Renal pelvis (tissue), 12 donors: ENCODE measurements at places on chromosomes 4 and X.

GRCh38 chrX:68416592-68416991 is 16.7 kb downstream of the OPHN1 start:
- no peak for DNase-seq

GRCh38 chr4:156113138-156113765 is 159.6 kb upstream of the CTSO start:
- DNase-seq, result no peak

DNA sequence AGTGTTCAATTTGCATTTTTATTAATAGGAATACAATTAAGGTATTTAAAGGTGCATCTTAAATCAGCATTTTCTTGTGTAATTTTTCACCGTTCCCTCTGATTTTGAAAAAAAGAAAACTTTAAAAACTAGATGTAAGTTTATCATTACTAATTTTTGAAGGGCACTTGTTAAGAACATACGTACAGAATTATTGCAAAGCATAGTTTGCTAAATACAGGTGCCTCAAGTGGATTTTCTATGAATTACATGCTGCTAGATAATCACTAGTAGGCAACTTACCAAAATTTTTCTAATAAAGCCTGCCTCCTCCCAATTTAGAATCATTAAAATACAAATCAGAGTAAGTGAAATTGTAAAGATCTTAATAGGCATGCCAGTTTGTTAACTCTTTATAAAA is 8.5 kb downstream of the CNKSR2 start:
- no peak for DNase-seq

- peak; percentile 10 for DNase-seq
Measured at GRCh38 chrX:133335027-133335426, 80.3 kb downstream of the GPC4 start.
